Transverse colon (tissue), 4 donors: ENCODE measurements at places on chromosomes 5 and 9. TPM values are rescaled to one million over a fixed set of nuclear protein-coding genes. Genes with fewer than 3 reads are reported as not detected.
A peak's percentile ranks its signal among the peaks of the same experiment; 100 is the strongest.

Gene SLC6A7
- total RNA-seq: 19.8 TPM

Gene ARL14EPL
- not detected for total RNA-seq

- DNase-seq: no peak
- no peaks in the 10 kb centered on the region for H3K27me3 ChIP-seq
- no peak overlapping the region for H3K4me3 ChIP-seq
- H3K27ac ChIP-seq: no peak overlapping the region
Measured at GRCh38 chr9:13627071-13627470, 347.6 kb upstream of the MPDZ start.

GRCh38 chr9:6579613-6580012 is 65.9 kb downstream of the GLDC start:
- no peak overlapping the region for H3K4me3 ChIP-seq
- no peaks in the 10 kb centered on the region for H3K27me3 ChIP-seq
- DNase-seq: no peak
- no peaks in the 10 kb centered on the region for H3K36me3 ChIP-seq
- H3K27ac ChIP-seq: no peak overlapping the region

Gene TAF1L
- total RNA-seq: not detected

DNA sequence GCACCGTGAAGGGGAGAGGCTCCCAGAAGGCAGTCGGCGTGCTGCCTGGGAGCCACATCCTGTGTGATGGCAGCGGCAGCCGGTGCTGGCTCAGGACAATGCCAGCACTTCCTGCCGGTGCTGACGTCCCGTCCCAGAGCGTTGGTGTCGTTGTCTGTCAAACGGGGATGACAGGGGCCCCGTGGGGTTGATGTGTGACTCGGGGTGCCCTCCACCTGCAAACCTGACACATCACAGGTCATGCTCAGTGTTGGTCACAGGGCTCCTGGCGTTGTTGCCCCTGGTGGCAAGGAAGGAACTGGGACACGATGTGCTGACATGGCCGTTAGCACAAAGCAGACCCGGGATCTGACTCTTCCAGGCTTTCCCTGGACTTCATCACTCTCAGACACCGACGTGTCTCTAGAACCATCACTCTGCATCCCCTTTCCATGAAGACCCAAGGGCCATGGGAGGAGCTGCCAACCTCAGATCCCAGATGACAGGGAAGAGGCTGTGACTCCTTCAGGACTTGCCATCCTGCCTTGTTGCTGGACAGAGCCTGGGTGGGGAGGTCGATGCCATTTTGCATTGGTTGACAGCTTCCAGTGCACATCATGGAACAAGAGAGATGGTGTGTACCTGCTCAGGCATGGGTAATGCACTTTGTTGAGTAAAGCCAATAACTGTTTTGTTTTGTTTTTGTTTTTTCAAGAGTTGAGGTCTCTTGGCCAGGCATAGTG is 21.5 kb downstream of the PLPP7 start:
- H3K4me1 ChIP-seq: peaks cover 6% of the 10 kb centered on the region
- DNase-seq: peak; percentile 29
- H3K4me3 ChIP-seq: no peak overlapping the region
- no peaks in the 10 kb centered on the region for H3K36me3 ChIP-seq
- no peak overlapping the region for H3K27ac ChIP-seq

DNA sequence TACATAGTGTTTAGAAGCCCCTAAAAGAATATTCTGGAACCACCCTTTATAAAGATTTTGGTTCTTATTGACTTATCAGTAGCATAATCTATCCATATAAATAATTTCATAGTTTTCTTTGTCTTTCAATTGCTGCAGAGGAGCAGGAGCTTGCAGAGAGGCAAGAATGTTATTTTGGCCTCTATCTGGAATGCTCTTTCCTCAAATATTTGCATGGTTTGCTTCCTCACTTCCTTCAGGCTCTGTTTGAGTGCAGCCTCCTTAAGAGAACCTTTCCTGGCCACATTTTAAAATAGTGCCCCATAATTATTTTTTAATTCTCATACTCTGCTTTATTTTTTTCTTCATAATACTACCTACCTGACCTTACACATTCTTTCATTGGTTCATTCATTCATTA is 1.5 kb downstream of the C5 start:
- no peaks in the 10 kb centered on the region for H3K36me3 ChIP-seq
- no peak for DNase-seq
- no peaks in the 10 kb centered on the region for H3K27me3 ChIP-seq
- no peak overlapping the region for H3K4me3 ChIP-seq
- H3K4me1 ChIP-seq: no peaks in the 10 kb centered on the region

DNA sequence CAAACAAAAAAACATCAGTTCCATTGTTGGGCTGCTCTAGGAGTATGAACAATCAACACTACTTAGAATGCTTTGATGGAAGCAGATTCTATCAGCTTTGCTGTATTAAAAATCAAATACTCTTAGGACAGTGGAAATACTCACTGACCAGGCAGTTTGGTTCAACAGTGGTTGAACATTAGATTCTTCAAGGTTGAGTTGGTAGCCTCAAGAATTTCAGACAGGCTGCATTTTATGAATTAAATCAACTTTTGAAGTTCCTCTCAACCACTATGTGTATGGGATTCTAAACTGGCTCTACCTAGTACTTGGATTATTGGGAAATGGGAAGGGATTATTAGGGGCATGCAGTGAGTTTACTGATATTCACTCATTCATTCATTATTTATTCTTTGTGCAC is 35.0 kb downstream of the ACTBL2 start:
- peaks cover 18% of the 10 kb centered on the region for H3K4me1 ChIP-seq
- no peak overlapping the region for H3K4me3 ChIP-seq
- H3K36me3 ChIP-seq: no peaks in the 10 kb centered on the region
- H3K27ac ChIP-seq: no peak overlapping the region

Gene SARDH
- 0.95 TPM for total RNA-seq

GRCh38 chr5:131812371-131813160 is 15.7 kb upstream of the FNIP1 start:
- H3K27me3 ChIP-seq: no peaks in the 10 kb centered on the region
- no peaks in the 10 kb centered on the region for H3K4me1 ChIP-seq
- H3K27ac ChIP-seq: no peak overlapping the region
- no peak overlapping the region for H3K4me3 ChIP-seq

- no peaks in the 10 kb centered on the region for H3K27me3 ChIP-seq
- no peak overlapping the region for H3K4me3 ChIP-seq
- no peaks in the 10 kb centered on the region for H3K36me3 ChIP-seq
- H3K27ac ChIP-seq: no peak overlapping the region
- DNase-seq: no peak
- H3K4me1 ChIP-seq: no peaks in the 10 kb centered on the region
Measured at GRCh38 chr9:123395689-123396511, 39.9 kb downstream of the CRB2 start.

Gene ZCCHC7
- total RNA-seq: 13.2 TPM

DNA sequence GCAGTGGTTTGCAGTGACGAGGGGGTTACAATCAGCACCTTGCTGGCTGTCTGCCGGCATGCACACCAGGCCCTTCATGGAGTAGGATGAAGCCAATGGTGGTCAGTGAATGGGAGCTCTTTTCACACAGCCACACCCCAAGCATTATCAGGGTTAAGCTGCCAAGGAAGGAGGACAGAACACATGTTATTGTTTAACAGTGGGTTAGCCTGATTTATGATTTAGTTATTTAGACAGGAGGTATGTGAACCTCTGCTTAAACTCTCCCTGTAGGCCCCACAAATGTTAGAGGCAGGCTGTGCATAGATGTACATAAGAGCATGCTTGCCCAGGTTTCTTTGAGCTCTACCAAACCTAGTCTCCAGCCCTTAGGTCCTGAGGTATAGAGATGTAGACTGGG is 262.9 kb downstream of the SPOCK1 start:
- no peaks in the 10 kb centered on the region for H3K27me3 ChIP-seq
- no peak overlapping the region for H3K27ac ChIP-seq
- no peak for DNase-seq
- H3K36me3 ChIP-seq: no peaks in the 10 kb centered on the region
- no peaks in the 10 kb centered on the region for H3K4me1 ChIP-seq

Gene FAM153A
- not detected for total RNA-seq

- no peak overlapping the region for H3K4me3 ChIP-seq
- no peaks in the 10 kb centered on the region for H3K4me1 ChIP-seq
- H3K27ac ChIP-seq: peak overlapping the region; percentile 52
- no peak for DNase-seq
- H3K27me3 ChIP-seq: no peaks in the 10 kb centered on the region
- no peaks in the 10 kb centered on the region for H3K36me3 ChIP-seq
Measured at GRCh38 chr5:59785676-59786333, 107.7 kb downstream of the PDE4D start.

Gene CDH6
- 1.2 TPM for total RNA-seq

GRCh38 chr5:87069974-87070608 is 197.6 kb upstream of the RASA1 start:
- H3K36me3 ChIP-seq: no peaks in the 10 kb centered on the region
- DNase-seq: peak; percentile 49
- no peaks in the 10 kb centered on the region for H3K4me1 ChIP-seq
- H3K27me3 ChIP-seq: no peaks in the 10 kb centered on the region
- no peak overlapping the region for H3K27ac ChIP-seq
- H3K4me3 ChIP-seq: no peak overlapping the region

DNA sequence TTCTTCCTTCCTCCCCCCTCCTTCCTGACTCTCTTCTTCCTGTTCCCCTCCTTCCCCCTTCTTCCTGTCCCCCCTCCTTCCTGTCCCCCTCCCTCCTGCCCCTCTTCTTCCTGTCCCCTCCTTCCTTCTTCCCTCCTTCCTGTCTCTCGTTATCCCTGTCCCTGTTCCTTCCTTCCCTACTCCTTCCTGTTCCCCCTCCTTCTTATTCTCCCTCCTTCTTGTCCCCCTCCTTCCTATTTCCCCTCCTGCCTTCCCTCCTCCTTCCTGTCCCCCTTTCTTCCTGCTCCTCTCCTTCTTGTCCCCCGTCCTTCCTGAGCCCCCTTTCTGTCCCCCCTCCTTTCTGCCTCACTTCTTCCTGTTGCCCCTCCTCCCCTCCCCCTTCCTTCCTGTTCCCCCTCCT is 70.6 kb downstream of the COL5A1 start:
- DNase-seq: no peak
- no peaks in the 10 kb centered on the region for H3K36me3 ChIP-seq
- peak overlapping the region; percentile 39 for H3K27ac ChIP-seq
- H3K4me1 ChIP-seq: peaks cover 38% of the 10 kb centered on the region

GRCh38 chr9:114973216-114973615 is 42.8 kb upstream of the TNFSF8 start:
- H3K4me1 ChIP-seq: no peaks in the 10 kb centered on the region
- no peak for DNase-seq
- no peak overlapping the region for H3K27ac ChIP-seq
- H3K4me3 ChIP-seq: no peak overlapping the region
- no peaks in the 10 kb centered on the region for H3K36me3 ChIP-seq
- no peaks in the 10 kb centered on the region for H3K27me3 ChIP-seq

Gene LCN1
- not detected for total RNA-seq

DNA sequence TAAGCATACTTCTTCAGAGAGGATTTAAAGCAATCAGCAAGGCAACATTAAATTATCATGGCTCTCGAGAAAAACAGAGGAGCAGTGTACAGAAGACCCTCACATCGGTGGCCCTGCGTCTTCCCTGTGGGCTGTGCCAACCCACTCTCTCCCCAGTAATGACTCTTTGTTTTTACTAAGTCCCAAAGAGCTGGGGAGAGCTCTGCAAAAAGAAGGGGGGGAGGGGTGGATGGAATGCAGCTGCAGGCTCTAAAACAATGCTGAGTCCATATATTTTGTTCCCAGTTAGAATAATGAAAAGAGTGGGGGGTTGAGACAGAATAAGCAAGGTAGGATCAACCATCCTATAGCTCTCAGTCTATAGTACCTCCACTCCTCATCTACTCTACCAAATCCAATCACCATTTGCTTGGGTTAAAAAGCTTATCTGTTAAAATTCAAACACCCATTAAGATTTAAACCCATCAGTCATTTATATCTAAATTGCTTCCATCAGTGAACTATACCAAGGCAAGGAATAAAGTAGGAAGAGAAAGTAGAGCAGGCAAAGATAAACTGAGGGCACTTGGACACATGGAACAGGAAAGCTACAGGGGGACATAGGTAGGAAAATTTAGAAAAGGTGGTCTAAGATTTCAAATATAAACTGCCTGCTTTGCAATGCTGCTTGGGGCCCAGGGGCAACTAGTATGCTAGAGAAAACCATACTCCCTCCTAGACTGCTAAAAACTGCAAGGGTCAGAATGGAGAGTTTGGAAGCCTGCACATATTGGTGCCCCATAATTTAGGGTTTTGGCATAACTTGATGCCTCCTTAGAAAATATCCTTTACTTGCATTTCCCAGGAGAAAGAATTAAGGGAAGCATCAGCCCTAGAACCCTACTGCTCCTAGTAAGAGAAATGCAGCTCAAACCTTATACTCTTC is 20.6 kb downstream of the ELL2 start:
- no peak for DNase-seq
- no peaks in the 10 kb centered on the region for H3K36me3 ChIP-seq
- H3K4me3 ChIP-seq: no peak overlapping the region
- H3K4me1 ChIP-seq: peaks cover 8% of the 10 kb centered on the region
- H3K27ac ChIP-seq: no peak overlapping the region

Gene PALM2AKAP2
- 0.55 TPM for total RNA-seq

Gene FREM1
- total RNA-seq: 5.5 TPM

- no peak for DNase-seq
- H3K27me3 ChIP-seq: no peaks in the 10 kb centered on the region
- no peaks in the 10 kb centered on the region for H3K36me3 ChIP-seq
- no peak overlapping the region for H3K4me3 ChIP-seq
- no peaks in the 10 kb centered on the region for H3K4me1 ChIP-seq
Measured at GRCh38 chr9:123099042-123099441, 65.6 kb downstream of the GPR21 start.

Gene SPINK13
- not detected for total RNA-seq

DNA sequence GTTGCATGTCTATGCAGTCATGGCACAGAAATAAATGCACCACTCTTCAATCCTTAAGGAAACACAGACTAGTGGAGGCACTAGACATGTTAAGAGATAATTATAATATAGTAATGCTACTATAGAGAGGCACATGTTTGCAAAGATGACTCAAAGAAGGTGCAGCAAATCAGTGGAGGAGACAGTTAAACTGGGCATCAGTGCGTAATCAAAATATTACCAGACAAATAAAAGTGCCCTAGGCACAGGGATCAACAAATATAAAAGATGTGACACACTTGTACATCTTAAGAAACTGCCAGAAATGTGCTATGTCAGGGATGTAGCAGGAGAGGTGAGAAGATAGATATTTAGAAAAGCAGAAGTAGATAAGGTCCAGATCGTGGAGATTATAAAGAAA is 642.1 kb downstream of the SLCO4C1 start:
- no peak overlapping the region for H3K4me3 ChIP-seq
- H3K27me3 ChIP-seq: no peaks in the 10 kb centered on the region
- H3K27ac ChIP-seq: no peak overlapping the region
- DNase-seq: no peak

Gene SHISAL2B
- total RNA-seq: not detected
